ENCODE measurements at places on chromosomes 6 and 20.

GRCh38 chr6:44062771-44063560 lies 64.3 kb downstream of the MRPL14 start:
- no peak for DNase-seq

GRCh38 chr6:151589667-151590066 lies 95.8 kb downstream of the CCDC170 start:
- DNase-seq = no peak

GRCh38 chr6:17839513-17840223 lies 132.9 kb upstream of the NUP153 start:
- no peak for DNase-seq

GRCh38 chr20:62338294-62338620 lies 28.9 kb downstream of the LAMA5 start:
- no peak for DNase-seq

DNA sequence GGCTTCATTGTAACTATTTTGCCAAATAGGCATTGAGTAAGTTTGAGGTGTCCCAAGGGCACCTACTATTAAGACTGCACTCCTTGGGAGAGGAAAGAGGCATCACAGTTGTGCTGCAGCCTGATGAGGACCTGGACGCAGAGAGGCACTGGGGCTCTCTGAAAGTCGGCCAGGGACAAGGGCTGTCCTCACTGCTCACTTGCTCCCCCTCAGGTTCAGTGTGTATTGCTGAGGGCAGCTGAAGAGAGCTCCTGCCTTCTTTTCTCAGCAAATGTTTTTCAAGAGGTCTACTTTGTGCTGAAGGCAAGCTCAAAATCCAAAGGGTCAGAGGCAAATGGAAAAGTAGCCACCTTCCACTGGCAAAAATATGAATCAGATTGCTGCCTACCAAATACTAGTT lies 331.8 kb downstream of the RIMS1 start:
- no peak for DNase-seq

- peak; percentile 78 for DNase-seq
Measured at GRCh38 chr6:163348789-163349680, 65.5 kb upstream of the QKI start.

- no peak for DNase-seq
Measured at GRCh38 chr6:101490857-101491256, 97.3 kb downstream of the GRIK2 start.

DNA sequence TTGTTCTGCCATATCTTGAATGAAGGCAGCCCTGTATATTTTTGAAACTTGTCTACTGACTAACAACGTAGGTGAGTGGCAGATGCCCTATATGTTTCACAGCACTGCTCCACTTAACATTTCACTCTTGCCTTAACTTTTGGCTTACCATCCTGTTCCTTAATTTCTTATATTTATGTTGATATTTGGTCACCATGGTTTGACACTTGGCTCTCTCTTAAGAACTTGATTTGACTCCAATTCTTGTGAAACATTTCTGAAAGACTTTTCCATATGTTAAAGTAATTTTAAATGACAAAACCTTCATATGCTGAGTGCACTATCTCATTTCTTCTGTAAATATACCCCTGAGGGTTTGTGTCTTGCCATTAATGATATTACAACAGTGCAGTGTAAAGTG lies 434.3 kb upstream of the IMPG1 start:
- no peak for DNase-seq

DNA sequence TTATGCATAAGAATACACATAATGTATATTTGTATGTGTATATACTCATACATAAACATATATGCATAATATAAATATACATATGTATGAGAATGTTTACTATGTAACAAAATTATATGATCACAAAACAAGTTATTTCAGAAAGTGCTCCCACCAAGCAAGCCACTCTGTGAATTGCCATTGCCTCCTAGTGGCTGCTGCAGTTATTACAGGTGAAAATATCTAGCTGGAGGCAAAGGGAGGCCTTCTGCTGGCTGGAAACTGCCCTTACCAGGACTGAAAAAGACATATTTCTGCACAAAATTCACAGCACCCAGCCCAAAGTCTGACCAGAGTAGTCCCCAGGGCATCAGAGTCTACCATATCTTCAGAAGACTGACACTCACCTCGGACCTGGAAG lies 14.4 kb upstream of the ADAM33 start:
- DNase-seq = no peak

DNA sequence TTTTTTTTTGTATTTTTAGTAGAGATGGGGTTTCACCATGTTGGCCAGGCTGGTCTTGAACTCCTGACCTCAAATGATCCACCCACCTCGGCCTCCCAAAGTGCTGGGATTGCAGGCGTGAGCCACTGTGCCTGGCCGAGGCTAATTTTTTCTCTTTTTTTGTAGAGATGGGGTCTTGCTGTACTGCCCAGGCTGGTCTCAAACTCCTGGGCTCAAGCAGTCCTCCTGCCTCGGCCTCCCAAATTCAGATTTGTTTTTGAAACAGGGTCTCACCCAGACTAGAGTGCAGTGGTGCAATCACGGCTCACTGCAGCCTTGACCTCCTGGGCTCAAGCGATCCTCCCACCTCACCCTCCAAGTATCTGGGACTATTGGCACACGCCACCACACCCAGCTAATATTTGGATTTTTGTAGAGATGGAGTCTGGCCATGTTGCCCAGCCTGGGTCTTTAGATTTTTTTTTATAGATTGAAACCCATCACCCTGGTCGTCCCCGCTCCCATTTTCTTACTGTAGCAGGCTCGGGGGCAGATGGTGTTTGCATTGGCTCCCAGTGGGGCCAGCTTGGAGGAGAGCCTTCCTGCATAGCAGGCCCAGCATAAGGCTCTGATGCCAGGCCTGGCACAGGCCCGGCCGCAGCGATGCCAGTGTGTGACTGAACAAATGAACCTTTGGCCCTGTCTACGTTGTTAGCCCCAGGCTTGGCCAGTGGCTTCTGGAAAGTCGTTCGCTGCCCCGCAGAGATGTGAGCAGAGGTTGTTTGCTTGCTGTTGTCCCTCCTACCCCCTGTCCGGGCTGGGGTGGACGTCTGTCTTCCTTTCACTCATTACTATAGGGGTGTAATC lies 4.3 kb upstream of the MTG2 start:
- no peak for DNase-seq

DNA sequence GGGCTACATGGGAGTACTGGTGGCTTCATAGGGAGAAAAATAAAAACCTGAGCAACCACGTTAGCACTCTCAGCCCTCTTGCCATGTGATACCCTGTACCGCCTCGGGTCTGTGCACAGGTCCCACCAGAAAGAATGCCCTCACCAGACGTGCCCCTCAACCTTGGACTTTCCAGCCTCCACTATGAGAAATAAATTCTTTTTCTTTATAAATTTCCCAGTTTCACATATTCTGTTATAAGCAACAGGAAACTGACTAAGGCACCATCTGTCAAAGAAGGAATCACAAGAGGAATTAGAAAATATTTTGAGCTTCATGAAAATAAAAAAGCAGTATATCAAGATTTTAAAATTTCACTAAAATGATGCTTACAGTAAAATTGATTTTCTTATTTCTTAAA lies 168.4 kb upstream of the BMP5 start:
- DNase-seq = no peak

GRCh38 chr6:45690846-45691245 lies 313.1 kb upstream of the SUPT3H start:
- no peak for DNase-seq

- no peak for DNase-seq
Measured at GRCh38 chr6:123986938-123987337, 183.3 kb downstream of the NKAIN2 start.

DNA sequence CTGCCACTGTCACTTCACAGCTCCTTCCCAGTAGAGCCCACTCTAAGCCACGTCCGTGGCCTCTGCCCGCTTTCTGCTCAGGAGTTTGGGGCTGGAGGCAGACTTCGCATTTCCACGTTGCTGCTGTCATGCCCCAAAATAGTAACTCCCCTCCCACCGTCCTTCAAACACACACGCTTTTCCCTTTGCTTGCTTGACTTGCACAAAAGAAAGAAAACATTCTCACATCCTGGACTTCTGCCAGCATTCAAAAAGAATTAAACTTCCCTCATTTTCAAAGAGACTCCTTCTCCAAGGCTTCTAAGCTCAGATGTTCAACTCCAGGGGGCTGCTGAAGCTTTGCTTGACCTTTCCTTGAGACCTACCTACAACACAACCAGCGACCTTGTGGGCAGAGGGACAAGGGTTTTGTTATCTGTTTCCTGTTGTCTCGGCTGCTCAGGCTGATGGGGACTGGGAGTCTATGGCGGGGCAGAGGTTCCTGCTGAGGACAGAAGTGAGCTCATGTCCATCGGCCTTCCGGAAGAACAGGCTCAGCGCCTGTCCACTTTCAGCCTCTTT lies 263.8 kb upstream of the FOXQ1 start:
- DNase-seq = no peak

GRCh38 chr6:105272786-105273185 lies 93.0 kb upstream of the POPDC3 start:
- DNase-seq = no peak

- no peak for DNase-seq
Measured at GRCh38 chr6:49072885-49073620, 390.0 kb downstream of the MMUT start.

GRCh38 chr6:23754197-23754596 lies 371.8 kb upstream of the NRSN1 start:
- no peak for DNase-seq

DNA sequence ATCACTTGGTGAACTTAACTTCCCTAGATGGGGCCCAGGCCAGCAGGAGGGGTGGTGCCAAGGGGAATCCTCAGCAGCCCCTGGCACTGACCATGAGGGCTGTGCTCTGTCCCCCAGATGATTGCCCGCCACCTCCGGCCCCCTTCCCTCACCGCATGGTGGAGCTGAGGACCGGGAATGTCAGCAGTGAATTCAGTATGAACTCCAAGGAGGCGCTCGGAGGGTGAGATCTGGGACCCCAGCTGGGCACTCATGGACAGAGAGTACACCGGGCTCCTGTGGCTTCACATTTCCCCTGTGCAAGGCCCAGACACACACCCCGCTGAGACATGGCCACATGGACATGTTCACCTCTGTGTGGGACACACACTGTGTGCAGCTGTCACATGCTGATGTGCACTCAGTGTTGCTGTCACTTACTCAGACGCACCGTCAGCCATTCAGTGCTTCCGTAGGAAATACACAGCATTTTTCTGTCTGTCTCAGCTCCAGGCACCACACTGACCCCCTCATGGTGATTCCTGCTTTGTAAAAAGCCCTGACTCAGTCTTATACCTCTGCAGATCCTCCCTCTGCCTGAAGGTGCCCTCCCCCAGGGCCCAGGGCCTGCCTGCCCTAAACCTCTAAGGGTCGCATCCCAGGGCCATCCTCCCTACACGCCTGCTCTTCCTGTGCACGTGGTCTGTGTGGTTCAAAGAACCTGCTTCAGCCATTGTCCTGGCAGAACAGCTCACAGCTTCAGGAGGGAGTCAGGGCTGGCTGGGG lies 4.4 kb downstream of the MYLK2 start:
- DNase-seq = no peak

- no peak for DNase-seq
Measured at GRCh38 chr6:19736066-19736465, 101.1 kb upstream of the ID4 start.

DNA sequence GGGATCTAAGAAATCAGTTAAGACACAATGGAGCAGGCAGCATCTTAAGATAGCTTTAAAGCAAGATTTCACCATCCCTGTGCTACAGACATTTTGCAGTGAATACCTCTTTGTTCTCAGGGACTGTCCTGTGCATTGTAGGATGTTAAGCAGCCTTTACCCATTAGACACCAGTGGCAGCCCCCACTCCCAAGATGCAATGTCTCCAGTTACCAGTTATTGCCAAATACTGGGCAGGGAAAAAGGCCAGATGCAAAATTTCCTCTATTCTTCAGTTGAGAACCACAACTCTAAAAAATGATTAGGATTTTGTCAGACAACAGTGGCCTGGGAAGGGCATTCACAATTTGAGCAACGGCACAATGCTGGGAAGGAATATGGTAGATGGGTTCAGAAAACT lies 6.1 kb downstream of the FBXO5 start:
- DNase-seq = no peak

GRCh38 chr6:169950558-169950957 lies 199.1 kb downstream of the ERMARD start:
- DNase-seq = no peak

DNA sequence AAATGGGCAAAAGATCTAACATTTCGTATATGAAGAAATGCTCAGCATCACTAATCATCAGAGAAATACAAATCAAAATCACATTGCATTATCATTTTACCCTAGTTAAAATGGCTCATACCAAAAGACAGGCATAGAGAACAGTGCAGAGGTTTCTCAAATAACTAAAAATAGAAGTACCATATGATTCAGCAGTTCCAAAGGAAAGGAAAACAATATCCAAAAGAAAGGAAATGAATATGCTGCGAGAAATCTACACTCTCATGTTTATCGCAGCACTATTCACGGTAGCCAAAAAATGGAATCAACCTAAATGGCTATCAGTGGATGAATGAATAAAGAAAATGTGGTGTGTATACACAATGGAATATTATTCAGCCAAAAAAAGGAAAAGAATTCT lies 63.5 kb downstream of the VTA1 start:
- no peak for DNase-seq

- DNase-seq = no peak
Measured at GRCh38 chr6:33923857-33924514, 120.2 kb upstream of the MLN start.

- DNase-seq = no peak
Measured at GRCh38 chr6:113481458-113481857, 375.7 kb upstream of the MARCKS start.

DNA sequence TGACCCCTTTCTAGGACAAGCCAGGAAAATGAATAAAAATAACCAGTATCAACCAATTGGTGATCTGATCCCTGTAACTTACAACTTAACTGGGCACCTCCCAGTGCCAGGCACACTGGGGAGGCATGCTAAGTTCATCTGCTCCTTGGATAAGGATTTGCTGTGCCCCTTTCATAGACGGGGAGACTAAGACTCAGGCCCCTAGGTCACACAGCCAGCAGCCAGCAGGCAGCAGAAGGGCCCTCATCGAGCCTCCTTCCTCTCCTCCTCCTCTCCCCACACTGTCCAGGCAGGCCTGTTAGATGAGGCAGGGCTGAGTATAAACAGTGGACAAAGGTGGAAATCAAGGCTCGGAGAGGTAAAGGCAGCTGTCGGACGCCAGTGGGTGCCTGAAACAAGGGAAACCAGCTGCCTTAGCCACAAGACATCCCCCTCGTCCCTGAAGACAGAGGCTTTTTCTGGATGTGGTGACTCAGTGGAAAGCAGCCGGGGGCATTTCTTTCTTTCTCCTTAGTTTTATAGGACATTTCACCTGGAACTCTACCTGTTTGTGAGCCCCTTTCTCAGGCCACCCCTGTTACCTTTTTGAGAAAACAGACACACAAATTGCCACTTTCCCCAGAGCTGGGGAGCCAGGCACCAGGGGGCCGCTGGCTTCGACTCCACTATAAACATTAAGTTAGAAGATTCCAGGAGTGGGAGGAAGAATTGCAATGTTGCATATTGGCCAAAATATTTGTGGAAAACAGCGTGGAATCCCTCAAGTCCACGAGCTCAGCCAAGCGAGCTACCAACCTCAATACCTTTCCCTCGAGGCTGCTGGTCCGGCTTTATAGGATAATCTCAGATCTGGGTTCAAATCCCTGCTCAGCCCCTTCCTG lies 166.0 kb downstream of the PREX1 start:
- no peak for DNase-seq

GRCh38 chr20:52242237-52243230 lies 51.0 kb upstream of the ZFP64 start:
- no peak for DNase-seq

Data from sigmoid colon (tissue), 7 donors.